ENCODE measurements at places on chromosomes 4 and X. TPM values are rescaled to one million over a fixed set of nuclear protein-coding genes. Genes with fewer than 3 reads are reported as not detected.

DNA sequence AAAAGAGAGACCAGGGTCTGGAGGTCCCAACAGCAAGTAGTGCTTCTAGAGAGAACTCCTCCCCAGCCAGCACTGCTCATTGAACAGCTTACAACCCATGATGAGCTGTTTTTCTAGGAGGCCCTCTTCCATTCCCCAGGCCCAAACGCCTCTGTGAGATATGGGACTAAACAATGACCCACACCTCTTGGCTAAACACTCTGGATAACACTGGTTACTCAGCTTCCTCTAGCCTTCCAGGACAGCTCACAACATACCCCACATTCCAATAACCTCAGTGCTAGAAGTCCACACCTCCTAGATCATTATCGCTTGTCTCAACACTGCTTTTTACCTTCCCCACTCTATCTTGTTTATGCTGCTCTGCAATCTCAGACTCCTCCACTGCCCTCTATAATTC is 35.4 kb upstream of the PGRMC2 start:
- no peaks in the 10 kb centered on the region for H3K4me1 ChIP-seq
- H3K27ac ChIP-seq: no peak overlapping the region
- H3K27me3 ChIP-seq: no peaks in the 10 kb centered on the region
- no peak for DNase-seq
- H3K36me3 ChIP-seq: no peaks in the 10 kb centered on the region

DNA sequence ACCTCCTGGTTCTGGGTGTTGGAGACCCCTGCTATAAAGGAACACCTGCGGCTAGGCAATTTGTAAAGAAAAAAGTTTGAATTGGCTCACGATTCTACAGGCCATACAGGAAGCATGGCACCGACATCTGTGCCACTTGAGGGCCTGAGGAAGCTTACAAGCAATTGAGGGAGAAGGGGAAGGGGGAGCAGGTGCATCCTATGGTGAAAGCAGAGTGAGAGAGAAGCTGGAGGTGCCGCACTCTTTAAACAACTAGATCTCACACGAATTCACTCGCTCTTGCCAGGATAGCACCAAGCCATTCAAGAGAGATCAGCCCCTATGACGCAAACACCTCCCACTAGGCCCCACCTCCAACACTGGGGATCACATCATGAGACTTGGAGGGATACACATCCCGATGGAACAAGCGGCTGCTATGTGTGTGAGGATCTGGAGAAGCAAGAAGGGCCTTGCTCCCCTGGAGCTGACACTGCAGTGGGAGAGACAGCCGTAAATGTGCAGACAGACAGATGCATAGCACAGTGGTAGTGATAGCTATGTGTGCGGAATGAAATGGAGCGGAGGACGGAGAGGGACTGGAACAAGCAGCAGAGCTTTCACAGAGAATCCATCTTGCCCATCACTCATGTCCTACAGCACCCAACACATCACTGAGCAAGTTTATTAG is 60.7 kb upstream of the HELT start:
- no peak overlapping the region for H3K27ac ChIP-seq
- H3K4me3 ChIP-seq: no peak overlapping the region
- DNase-seq: no peak

SYTL5 gene
- not detected for total RNA-seq

DNA sequence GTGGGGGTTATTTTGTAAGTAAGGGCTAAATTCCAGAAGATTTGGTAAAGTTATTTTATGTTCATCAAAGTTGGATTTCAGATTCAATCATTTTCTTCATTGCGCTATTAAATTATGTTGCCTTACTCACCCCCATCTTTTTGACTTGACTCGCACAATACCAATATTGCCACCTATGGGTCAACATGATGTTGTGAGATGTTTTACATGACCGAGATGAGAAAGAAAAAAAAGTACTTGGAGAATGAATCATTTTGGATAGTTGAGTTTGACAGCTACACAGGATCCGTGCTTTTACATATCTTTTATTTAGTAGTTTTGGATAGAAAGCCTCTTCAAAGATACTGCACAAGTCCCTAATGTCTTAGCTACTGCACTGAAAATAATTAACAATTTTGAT is 224.2 kb upstream of the EMCN start:
- no peaks in the 10 kb centered on the region for H3K4me1 ChIP-seq
- no peaks in the 10 kb centered on the region for H3K36me3 ChIP-seq
- DNase-seq: no peak
- H3K27ac ChIP-seq: no peak overlapping the region

- H3K36me3 ChIP-seq: no peaks in the 10 kb centered on the region
- H3K4me3 ChIP-seq: no peak overlapping the region
- no peaks in the 10 kb centered on the region for H3K27me3 ChIP-seq
- no peak overlapping the region for H3K27ac ChIP-seq
These were observed 207.1 kb upstream of the DKK2 start for GRCh38 chr4:107243141-107243781.

CLGN gene
- 0.17 TPM for total RNA-seq

GRCh38 chr4:25401066-25401465 is 24.0 kb downstream of the ANAPC4 start:
- no peak for DNase-seq
- no peaks in the 10 kb centered on the region for H3K27me3 ChIP-seq
- peaks cover 13% of the 10 kb centered on the region for H3K36me3 ChIP-seq
- H3K27ac ChIP-seq: no peak overlapping the region
- no peak overlapping the region for H3K4me3 ChIP-seq
- no peaks in the 10 kb centered on the region for H3K4me1 ChIP-seq

- no peaks in the 10 kb centered on the region for H3K4me1 ChIP-seq
- H3K4me3 ChIP-seq: no peak overlapping the region
These were observed 69.9 kb downstream of the KDR start for GRCh38 chr4:55055529-55055928.

UGT8 gene
- 0.22 TPM for total RNA-seq

- H3K36me3 ChIP-seq: no peaks in the 10 kb centered on the region
- DNase-seq: peak; percentile 0
- no peak overlapping the region for H3K4me3 ChIP-seq
- H3K27ac ChIP-seq: no peak overlapping the region
- H3K4me1 ChIP-seq: no peaks in the 10 kb centered on the region
- no peaks in the 10 kb centered on the region for H3K27me3 ChIP-seq
These were observed 372.6 kb upstream of the TECRL start for GRCh38 chr4:64781737-64782326.

DNA sequence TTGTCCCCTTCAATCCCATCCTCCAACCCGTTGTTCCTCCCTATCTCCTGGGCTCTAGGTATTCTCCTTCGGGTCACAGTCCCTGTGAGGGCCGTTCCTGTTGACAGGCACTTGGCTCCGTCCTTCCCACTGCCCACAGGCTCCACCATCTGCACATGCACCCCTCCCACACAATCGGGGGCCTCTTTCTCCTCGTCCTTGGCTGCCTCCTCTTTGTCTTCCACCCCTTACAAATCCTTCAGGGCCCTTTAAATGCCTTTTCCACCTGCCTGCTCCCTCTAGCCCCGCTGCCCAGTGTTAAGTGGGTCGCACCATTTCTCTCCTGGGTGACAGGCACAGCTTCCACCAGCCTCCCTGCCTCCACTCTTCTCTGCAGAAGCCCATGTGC is 2.7 kb upstream of the AVPR2 start:
- H3K36me3 ChIP-seq: no peaks in the 10 kb centered on the region
- H3K27ac ChIP-seq: peak overlapping the region; percentile 77
- peak overlapping the region; percentile 66 for H3K4me3 ChIP-seq
- peaks cover 30% of the 10 kb centered on the region for H3K27me3 ChIP-seq

GRCh38 chr4:183797445-183798300 is 107.4 kb upstream of the STOX2 start:
- H3K4me1 ChIP-seq: peaks cover 8% of the 10 kb centered on the region
- H3K4me3 ChIP-seq: peak overlapping the region; percentile 59
- H3K27ac ChIP-seq: no peak overlapping the region
- peak; percentile 29 for DNase-seq
- peaks cover 77% of the 10 kb centered on the region for H3K27me3 ChIP-seq

DNA sequence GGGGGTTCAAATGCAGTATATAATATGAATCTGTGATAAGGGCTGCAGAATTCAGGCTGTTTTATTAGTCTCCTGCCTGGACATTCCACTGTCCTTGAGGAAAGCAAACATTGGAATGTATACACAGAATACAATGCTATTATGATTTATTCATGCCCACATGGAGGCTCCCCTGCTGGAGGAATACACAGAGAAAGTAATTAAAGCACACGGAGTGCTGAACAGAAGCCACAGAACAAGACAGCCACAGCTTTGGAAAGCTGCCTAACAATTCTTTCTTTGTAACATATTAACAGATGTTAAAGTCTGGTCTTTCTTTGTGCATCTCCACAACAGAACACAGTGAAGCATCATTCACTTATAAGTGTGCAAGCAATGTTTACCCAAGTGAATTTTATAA is 155.8 kb downstream of the ARAP2 start:
- peaks cover 3% of the 10 kb centered on the region for H3K36me3 ChIP-seq
- no peak overlapping the region for H3K4me3 ChIP-seq
- peaks cover 18% of the 10 kb centered on the region for H3K4me1 ChIP-seq
- DNase-seq: no peak
- no peaks in the 10 kb centered on the region for H3K27me3 ChIP-seq
- no peak overlapping the region for H3K27ac ChIP-seq

DNA sequence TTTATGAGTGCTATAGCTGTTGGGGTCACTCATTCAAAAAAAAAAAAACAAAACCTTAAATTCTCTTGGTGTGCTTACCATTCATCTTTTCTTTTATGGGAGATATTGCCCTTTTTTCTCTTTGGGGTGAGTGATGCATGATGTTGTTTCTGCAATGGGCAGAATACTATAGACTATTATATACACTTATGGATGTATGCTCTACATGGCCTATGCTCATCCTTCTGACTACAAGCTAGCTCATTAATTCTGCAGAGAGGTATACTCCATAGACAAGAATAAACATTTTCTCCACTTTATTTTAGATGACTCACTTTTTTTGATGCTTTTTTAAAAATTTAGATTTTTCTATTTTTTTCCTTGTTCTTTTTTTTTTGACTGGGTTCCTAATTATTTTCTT is 160.3 kb upstream of the ANK2 start:
- H3K27me3 ChIP-seq: no peaks in the 10 kb centered on the region
- H3K4me3 ChIP-seq: no peak overlapping the region
- DNase-seq: no peak
- no peak overlapping the region for H3K27ac ChIP-seq
- H3K36me3 ChIP-seq: no peaks in the 10 kb centered on the region

DNA sequence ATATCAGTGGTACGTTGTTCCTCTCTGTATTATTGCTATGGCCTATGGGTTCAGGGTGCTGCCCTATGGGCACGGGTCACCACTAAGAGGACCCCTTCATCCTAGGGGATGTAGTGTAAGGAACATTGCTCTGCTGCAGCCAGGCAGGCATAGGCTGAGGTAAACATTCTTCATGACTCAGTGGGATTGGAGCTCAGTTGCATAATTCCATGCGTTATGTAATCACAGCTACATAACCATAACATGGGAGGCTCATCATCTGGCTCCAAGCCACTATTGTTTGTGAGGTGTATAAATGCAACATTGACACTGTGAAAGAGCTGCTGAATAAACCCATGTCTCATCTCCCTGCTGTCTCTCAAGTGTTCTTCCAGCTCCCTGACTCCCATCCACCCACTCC is 375.2 kb downstream of the MAGEE1 start:
- no peak overlapping the region for H3K4me3 ChIP-seq
- DNase-seq: no peak
- H3K27ac ChIP-seq: no peak overlapping the region
- no peaks in the 10 kb centered on the region for H3K36me3 ChIP-seq
- H3K27me3 ChIP-seq: peaks cover 6% of the 10 kb centered on the region
- H3K4me1 ChIP-seq: no peaks in the 10 kb centered on the region

DNA sequence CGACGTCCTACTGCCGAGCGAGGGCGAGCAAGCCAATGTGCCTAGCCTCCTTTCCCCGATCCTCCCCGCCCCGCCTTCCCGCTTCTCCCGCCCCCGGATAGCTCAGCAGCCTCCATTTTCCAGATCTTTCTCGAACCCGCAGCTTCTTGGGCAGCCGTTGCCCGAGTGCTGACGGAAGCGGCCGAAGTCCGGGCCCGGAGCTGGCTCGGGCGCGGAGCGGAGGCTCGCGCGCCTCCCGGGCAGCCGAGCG is 172 bp upstream of the HSPA4L start:
- no peak for DNase-seq
- no peak overlapping the region for H3K27ac ChIP-seq
- peaks cover 65% of the 10 kb centered on the region for H3K27me3 ChIP-seq
- peak overlapping the region; percentile 90 for H3K4me3 ChIP-seq
- peaks cover 21% of the 10 kb centered on the region for H3K4me1 ChIP-seq

DNA sequence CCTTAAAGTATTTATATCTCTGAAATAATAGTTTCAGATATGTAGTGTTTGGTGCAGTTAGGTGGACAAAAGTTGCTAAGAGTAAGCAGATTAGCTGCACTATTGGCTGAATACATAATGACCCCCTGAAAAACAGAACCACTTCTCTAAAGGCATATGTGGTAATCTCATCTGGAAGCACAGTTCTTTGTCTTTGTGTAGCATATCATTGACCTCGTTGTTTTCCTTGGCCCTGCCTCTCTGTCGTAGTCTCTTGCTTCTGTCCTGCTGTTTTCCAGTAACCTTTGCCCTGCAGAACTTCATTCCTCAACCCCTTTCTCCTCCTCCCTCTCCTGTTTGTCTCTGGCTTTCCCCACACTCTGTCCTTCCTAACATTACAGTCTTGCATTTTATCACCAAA is 41.4 kb downstream of the JADE3 start:
- peaks cover 16% of the 10 kb centered on the region for H3K4me1 ChIP-seq
- H3K4me3 ChIP-seq: no peak overlapping the region
- no peak overlapping the region for H3K27ac ChIP-seq
- DNase-seq: no peak
- peaks cover 43% of the 10 kb centered on the region for H3K27me3 ChIP-seq

DNA sequence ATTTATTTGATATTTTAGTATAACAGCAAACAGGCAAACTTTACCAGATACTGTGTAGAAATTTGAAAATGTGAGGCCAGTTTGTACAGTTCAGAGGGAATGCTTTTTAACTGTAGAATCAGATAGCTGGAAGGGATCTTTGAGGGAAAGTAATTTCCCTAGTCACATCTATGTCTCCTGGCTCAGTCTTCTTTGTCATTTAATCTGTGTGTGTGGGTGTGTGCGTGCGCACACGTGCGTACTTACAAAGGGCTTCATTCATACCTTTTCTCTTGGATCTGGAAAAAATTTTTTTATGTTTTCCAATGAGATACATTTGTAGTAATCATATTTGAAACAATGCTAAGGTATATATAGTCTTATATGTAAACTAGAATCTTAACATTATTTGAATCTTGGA is 44.6 kb downstream of the IL13RA1 start:
- H3K4me1 ChIP-seq: no peaks in the 10 kb centered on the region
- no peak overlapping the region for H3K4me3 ChIP-seq
- no peaks in the 10 kb centered on the region for H3K36me3 ChIP-seq
- H3K27ac ChIP-seq: no peak overlapping the region
- no peak for DNase-seq

MAP3K15 gene
- total RNA-seq: 0.70 TPM

COX7B2 gene
- total RNA-seq: not detected

GRCh38 chrX:105610411-105610810 is 211.9 kb upstream of the NRK start:
- peaks cover 7% of the 10 kb centered on the region for H3K27me3 ChIP-seq
- no peaks in the 10 kb centered on the region for H3K36me3 ChIP-seq
- H3K27ac ChIP-seq: no peak overlapping the region
- no peak overlapping the region for H3K4me3 ChIP-seq

GRCh38 chrX:112025753-112026152 is 56.8 kb downstream of the TRPC5 start:
- no peaks in the 10 kb centered on the region for H3K4me1 ChIP-seq
- H3K36me3 ChIP-seq: no peaks in the 10 kb centered on the region
- no peak overlapping the region for H3K4me3 ChIP-seq
- no peak for DNase-seq
- no peak overlapping the region for H3K27ac ChIP-seq
- H3K27me3 ChIP-seq: peaks cover 35% of the 10 kb centered on the region

- H3K27me3 ChIP-seq: no peaks in the 10 kb centered on the region
- no peaks in the 10 kb centered on the region for H3K36me3 ChIP-seq
- DNase-seq: no peak
These were observed 83.9 kb downstream of the KCNIP4 start for GRCh38 chr4:21864686-21865085.

- DNase-seq: no peak
- H3K27me3 ChIP-seq: no peaks in the 10 kb centered on the region
These were observed 155.0 kb downstream of the SLC7A11 start for GRCh38 chr4:138087066-138087719.

Data from activated T-cell treated with anti-CD3 and anti-CD28 coated beads, Interleukin-2, amount 50 U/mL, for 72 hours (primary cell).